ENCODE measurements at places on chromosomes 1 and 21.

DNA sequence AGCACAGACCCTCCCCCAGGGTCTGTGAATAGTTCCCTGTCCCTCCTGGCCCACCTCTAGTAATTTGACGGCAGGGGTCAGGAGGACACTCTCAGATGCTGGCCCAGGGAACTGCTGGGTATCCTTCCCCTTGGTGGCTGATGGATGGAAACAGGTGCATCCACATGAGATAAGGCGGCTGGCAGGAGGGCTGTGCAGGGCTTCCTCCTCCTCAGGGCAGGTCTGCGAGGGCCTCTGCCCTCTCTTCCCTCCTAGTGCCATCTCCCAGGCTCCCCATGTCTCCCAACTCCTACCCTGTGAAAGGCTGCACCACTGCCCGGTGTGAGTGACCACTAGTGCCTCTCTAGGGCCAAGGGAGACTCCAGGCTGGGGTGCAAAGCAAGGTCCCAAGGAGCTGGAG lies 123.9 kb downstream of the GLIS1 start:
- peak; percentile 5 for DNase-seq

DNA sequence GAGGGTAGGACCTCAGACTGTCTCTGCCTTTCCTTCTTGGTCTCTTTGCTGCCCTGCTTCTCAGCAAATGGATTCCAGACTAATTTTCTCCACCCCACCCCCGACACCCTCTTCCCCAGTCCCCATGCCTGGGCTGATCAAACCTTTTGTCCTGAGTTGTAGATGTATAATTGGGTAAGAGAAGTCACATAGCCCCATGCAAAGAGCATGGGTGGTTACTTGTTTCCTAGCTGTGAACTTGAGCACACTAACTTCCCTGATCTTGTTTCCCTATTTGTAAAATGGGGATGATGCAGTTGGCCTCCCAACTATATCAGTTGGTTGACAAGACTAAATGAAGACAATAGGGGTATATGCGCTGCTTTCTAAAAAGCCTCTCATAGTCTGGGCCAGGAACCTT lies 9.2 kb downstream of the PADI6 start:
- DNase-seq = no peak

- peak; percentile 67 for DNase-seq
Observed at GRCh38 chr21:17585875-17586450, 26.7 kb downstream of the BTG3 start.

GRCh38 chr21:42565206-42565810 lies 51.7 kb downstream of the SLC37A1 start:
- no peak for DNase-seq

DNA sequence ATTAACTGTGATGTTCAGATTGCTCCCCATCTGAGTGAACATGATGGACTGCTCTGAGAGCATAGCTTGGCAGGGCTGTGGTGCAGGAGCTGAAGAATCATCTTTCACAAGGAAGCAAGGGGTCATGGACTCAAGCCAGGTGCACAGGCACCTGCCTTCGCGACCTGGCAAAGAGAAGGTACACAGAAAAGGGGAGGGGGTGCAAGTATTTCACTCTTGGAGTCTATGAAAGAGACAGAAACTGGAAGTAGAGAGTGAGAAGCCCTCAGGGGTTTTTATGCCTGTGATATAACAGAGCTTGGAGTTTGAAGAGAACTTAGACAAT lies 232.6 kb upstream of the PLXNA2 start:
- no peak for DNase-seq

- DNase-seq = no peak
Observed at GRCh38 chr1:241424480-241424971, 67.5 kb upstream of the RGS7 start.

DNA sequence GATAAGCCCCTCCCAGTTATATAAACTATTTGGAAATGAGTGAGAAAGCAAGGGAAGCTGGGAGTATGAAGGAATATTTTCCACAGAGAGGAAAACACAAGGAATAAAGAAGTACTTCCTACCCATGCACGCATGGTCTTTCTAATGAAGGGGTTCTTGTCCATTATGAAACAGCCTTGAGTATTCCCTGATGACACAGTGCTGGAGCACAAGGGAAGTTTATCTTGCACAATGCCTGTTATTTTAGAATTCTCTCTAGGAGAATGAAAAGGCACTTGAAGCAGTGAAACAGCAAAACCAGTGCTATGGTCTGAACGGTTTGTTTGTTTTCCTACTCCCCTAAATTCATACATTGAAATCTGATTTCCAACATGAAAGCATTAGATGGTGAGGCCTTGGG lies 38.6 kb upstream of the ADAMTS1 start:
- DNase-seq = no peak

GRCh38 chr21:45629046-45629981 lies 14.2 kb upstream of the PCBP3 start:
- DNase-seq = no peak

DNA sequence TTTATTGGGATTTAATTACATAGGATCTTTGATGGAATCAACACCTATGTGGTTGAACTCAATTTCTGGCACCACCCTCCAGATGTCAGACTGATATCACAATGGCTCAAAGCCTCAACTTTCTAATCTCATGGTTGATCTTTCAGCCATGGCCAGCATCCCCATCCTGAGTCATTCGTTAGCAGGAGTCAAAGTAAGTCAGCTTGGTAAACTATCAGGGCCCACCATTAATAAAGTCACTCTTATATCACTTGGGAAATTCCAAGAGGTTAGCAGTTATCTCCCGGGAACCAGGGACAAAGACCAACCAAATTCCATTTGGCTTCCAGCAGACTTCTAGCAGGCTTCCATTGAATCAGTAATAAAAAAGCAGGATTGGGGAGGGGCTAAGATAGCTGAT lies 50.7 kb upstream of the TNFSF4 start:
- DNase-seq = no peak

- DNase-seq = no peak
Observed at GRCh38 chr1:41647221-41648135, 163.0 kb upstream of the EDN2 start.

GRCh38 chr1:201108614-201109013 lies 3.6 kb downstream of the CACNA1S start:
- DNase-seq = no peak

DNA sequence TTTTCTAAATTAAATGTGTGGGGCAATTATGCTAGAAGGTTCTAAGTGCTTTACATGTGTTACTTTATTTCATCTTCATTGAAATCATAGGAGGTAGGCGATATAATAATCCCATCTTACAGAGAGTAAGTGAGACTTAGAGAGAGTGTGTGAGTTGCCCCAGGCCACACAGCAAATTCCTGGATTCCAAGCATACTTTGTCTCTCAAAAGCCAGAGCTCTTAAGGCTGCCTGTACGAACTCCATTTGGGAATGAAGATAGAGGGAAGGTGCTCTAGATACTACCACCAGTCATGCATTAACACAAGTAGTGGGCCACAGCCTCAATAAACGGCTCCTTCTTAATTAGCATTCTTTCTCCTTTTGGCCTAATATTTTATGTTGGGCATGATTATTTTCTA lies 170.1 kb downstream of the SIPA1L2 start:
- DNase-seq = no peak

DNA sequence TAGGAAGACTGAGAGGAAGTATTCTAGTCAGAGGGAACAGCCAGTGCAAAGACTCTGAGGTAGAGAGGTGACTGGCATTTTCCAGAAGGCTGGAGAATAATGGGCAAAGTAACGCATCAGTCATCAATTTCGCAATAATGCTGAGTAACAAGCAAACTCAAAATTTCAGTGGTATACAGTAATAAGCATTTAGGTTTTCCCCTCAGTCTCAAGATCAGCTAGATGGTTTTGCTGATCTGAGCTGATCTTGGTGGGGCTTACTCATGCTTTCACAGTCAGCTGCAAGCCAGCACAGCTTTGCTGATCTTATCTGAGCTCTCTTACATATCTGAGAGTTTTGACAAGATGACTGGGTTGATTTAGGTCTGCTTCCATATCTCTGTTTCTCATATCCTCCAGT lies 108.7 kb downstream of the TSEN15 start:
- DNase-seq = no peak

DNA sequence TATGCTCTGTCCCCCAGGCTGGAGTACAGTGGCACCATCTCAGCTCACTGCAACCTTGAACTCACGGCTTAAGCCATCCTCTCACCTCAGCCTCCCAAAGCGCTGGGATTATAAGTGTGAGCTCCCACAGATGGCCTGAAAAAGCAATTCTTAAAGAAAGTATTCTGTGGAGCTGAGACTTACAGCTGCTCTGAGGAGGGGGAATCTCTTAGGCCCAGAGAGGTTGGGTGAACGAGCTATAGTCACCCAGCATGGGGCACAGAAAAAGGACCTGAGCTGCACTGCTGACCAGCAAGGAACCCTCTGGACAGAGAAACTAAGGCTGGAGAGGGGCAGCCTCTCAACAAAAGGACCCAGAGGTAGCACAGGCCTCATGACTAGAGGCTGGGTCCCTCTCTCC lies 1.3 kb downstream of the PAQR7 start:
- no peak for DNase-seq

GRCh38 chr1:46596846-46597245 lies 7.2 kb downstream of the MKNK1 start:
- DNase-seq = no peak

DNA sequence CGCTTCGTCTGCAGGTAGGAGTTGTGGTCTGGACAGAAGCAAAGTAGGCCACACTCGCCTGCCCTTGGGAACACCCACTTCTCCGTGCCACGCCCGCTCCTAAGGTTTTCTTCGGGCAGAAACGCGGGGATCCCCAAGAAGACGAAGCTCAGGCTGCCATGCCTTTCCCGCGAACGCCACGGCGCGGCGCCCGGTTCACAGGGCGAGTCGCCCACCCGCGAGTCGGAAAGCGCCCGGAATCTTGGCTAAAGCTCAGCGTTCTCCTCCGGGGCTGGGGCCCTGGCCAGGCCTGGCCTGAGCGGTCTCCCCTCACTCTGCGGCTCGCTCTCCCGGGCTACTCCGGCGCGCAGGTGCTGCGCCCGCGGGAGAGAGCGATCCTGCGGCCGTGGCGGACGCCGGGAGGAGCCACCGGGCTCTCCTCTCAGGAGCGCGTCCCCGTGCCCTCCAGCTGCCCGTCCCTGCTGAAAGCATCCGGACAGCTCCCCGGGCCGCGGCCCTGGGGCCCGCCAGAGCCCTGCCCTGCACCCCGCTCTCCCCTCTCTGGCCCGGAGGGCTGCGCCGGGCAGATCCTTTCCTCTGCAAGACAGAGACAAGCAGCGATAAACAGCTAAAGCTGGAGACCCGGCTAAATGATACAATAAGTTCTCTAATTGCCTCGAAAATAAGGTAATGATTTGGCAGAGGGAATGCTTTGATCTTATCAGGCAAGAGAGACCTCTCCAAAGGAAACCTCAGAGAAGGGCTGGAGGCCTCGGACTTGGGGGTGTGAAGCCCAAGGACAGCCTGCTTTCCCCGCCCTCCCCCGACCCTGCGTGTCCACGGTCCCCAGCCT lies 6.7 kb upstream of the WNT2B start:
- DNase-seq = peak; percentile 27

- DNase-seq = peak; percentile 41
Observed at GRCh38 chr1:217230412-217230811, 400.5 kb downstream of the GPATCH2 start.

GRCh38 chr1:74728736-74729135 lies 4.1 kb downstream of the CRYZ start:
- no peak for DNase-seq

DNA sequence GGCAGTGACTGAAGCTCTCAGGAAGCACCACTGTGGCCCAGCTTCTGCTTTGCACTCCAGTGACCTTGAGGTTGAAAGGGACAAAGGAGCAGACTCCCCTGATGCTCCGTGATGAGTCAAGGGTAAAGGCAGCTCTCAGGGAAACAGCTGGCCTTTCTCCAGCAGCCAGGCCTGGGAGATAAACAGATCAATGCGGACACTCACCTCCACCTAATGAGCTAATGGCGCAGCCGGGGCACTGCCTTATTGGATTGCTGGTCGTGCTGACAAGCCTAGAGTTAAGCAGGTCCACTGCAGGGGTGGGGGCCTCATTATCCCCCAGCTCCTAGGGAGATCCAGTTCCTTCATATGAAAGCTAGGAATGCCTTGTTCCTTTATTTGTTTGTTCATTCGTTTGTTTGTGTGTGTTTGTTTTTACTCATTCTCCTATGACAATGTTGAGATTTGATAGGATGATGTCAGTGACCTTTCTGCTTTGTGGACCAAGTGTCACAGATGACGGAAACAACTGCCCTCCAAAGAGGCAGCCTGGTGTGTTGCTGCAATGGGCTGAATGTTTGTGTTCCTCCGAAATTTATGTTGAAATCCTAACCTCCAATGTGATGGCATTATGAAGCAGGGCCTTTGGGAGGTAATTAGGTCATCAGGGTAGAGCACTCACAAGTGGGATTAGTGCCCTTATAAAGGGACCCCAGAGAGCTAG lies 141.4 kb upstream of the BEND5 start:
- peak; percentile 45 for DNase-seq

- no peak for DNase-seq
Observed at GRCh38 chr1:179441501-179441900, 75.7 kb downstream of the AXDND1 start.

- no peak for DNase-seq
Observed at GRCh38 chr1:67747671-67748546, 62.9 kb downstream of the GADD45A start.

DNA sequence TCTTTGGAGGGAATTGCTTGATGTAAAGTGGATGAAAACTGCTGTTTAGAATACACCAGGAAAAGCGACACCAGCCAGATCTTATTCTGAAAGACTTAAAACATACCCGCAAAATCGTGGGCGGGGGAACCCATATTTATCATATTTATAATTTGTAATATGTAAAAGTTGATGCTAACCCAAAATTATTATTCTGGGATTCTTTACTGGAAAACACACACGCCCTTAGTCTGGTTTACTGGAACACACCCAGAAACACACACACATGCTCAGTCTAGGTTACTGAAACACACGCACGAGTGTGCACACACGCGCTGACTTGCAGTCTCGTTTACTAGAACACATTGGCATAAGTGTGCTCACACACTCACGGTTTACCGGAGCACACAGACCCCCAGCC lies 32.5 kb downstream of the ATP5PO start:
- DNase-seq = no peak

DNA sequence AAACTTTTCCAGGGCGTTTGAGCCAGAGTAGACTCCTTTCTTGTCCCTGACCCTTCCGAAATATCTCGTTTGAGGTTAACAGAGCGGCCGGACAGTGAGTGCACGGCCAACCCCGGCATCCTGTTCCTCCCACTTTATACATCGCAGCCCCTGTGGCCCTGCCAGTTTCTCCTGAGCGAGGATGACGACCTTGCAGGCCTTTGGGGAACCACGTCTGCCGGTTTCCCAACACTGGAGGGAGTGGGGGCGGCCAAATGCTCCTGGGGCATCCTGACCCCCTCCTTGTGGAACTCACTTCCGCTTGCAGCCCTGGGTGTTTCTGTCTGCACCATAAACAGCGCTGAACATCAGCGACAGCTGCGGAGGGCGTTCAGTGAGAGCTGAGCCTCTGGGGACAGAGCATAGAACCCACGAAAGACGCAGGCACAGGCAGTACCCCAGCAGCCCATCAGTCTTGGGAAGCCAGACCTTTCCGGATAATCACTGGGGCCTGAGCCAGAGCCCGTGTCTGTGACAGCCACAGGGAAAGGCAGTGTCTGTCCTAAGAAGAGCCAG lies 4.8 kb upstream of the KCNAB2 start:
- no peak for DNase-seq

GRCh38 chr1:16116002-16116401 lies 39.9 kb downstream of the EPHA2 start:
- peak; percentile 2 for DNase-seq
